ENCODE measurements at places on chromosomes 3 and 15.

- DNase-seq: no peak
These were observed 557.2 kb downstream of the NR2F2 start for GRCh38 chr15:96887730-96888129.

DNA sequence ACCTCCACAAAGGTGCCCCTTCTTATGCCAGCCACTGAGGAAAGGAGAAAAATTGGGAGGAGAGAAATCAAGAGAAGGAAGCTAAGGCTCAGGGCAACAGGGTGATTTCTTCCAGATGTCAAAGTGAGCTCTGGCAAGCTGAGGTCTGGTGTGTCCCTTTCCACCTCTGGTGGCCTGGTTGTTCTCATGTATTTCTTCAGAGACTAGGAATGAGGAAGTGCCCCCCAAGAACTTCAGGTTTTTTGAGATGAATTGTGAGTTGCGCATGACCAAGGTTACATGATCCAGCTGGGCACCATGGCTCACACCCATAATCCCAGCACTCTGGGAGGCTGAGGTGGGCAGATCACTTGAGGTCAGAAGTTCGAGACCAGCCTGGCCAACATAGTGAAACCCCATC, 5.6 kb downstream of the RAB6B start:
- DNase-seq: peak; percentile 47

GRCh38 chr3:44100298-44100695, 141.4 kb upstream of the TOPAZ1 start:
- no peak for DNase-seq

- DNase-seq: peak; percentile 75
These were observed 462.0 kb downstream of the PDCD6IP start for GRCh38 chr3:34260271-34261000.

GRCh38 chr15:93417631-93418030, 328.6 kb upstream of the RGMA start:
- DNase-seq: no peak

DNA sequence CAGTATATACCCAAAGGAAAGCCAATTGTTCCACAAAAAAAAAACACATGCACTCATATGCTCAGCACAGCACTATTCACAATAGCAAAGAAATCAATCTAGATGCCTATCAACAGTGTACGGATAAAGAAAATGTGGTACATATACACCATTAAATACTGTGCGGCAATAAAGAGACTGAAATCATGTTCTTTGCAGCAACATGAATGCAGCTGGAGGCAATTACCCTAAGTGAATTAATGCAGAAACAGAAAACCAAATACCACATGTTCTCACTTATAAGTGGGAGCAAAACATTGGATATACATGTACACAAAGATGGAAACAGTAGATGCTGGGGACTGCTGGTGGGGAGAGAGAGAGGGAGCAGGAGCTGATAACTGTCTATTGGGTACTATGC, 124.2 kb upstream of the AADACL2 start:
- no peak for DNase-seq

DNA sequence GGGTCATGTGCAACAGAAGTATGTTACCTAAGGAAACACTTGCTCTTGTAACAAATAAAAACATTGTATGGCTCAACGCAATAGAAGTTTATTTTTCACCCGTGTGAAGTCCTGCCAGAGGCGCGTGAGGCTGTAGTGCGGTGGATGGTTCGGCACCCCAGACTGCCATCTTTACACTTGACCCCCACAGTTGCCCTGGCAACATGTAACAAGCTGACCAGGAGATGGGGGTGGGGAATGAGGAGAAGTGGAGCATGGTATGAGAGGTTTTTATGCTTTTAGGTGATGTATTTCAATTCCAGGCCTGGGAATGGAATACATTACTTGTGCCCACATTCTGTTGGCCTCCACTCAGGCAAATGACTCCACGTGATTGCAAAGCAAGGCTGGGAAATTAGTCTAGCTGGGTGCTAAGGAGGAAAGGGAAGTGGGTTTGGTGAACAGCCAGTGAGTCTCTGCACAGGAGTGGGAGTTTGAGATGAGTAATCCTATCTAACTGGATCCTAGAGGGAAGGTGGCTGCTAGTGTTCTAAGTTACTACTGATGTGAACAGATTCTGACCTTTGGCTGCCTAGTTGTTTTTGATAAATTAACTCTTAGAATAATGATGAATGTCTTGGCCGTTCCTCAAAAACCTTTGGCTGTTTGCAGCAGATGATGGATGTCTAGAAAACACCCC, 33.8 kb upstream of the GREM1 start:
- DNase-seq: peak; percentile 81

GRCh38 chr15:33454996-33455395, 144.2 kb downstream of the RYR3 start:
- no peak for DNase-seq

DNA sequence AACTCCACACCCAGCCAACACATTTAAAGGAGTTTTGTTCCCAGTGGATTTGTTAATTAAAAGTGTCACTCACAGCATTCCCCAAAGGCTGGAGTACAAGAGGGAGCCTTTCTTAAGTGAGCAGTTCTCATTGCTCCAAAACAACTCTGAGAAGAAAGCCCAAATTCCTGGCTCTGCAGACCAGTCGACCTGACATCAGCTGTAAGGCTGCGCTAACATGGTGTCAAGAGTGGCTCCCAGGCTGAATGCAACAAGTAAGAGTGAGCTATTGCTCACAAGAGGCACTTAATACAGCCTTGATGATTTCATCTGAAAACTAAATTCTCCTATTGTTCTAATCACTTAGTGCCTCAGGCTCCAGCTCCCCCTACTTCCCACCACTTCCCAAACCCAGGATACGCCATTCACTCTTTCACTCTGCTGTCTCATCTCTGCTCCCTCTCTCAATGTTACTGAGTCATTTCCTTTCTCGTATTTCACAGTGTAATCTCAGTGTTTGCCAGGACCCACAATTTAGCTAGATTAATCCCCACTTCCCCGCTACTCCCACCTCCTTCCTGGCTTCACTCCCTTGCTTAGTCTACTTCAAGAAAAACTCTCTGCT, 81.8 kb downstream of the WWTR1 start:
- peak; percentile 58 for DNase-seq

DNA sequence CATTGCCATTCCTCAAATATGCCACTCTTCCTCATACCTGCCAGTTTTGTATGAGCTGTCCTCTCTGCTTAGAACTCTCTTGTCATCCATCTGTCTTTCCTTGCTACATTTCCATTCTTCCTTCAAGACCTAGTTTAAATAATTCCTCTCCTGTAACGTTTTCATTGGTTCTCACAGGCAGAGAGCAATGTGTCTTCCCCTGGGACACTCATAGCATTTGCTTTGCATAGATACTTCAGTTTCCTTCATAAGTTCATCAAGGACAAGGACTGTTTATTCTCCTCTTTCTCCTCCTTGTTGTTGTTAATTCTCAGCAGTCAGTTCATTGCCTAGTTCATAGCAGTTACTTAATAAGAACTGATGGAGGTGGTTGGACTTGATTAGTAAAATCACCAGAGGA, 10.5 kb downstream of the NR2C2 start:
- no peak for DNase-seq

- DNase-seq: no peak
These were observed 15.2 kb downstream of the MAGEF1 start for GRCh38 chr3:184696697-184697096.

DNA sequence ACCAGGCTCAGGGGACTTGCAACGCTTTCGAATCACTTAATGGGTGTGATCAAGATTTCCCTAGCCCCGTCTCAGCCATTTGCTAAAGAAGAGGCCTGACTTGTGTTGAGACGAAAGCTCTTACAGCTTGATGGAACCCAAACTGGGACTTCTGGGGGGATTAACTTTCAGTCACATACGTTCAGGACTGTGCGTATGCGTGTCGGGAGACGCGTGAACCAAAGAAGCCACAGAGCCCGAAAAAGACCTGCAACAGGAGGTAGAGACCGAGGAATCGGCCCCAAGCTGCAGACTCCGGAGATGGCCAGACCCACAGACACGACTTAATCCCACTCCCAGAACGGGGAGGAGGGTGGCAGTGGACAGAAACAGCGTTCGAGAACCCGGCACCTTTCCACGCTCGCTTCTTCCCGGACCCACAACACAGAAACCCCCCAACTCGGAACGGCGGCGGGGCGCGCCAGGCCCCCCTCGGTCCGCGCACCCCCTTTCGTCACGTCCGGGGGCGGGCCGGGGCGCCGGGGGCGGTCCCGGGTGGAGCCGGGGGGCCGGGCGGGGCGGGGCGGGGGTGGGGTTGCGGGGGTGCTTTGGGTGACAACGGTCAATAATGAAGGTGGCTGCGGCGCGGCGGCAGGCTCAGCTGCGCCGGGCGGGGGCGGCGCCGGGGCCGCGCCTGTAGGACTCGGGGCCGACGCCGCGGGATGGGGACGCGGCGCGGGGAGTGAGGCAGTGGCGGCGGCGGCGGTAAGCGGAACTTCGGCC, at the start of gene ATP11B:
Gene ATP11B, plus strand, starts transcription at position 604 of the 762 bp plus-strand sequence. CDS start 256 bp downstream, outside the sequence.
- DNase-seq: peak; percentile 78

DNA sequence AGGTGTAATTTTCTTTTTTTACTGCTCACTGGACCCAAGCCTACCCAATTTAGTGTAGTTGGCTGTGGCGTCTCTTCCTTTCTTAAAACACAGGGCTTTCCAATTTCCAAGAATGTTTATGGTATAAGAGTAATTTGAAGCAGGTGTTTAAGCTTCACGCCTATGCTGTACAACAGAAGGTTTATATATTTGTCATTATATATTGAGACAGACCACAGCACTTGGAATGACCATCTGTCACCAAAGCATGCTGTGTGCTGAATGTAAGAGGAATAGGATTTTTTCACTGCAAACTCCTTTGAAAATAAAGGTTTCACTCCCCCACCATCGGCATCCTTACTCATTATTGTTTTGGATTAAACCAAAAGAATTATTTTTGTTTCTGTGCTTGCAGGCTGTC, 325.7 kb downstream of the OTOL1 start:
- no peak for DNase-seq

GRCh38 chr3:194874206-194874605, 188.5 kb downstream of the FAM43A start:
- DNase-seq: no peak

GRCh38 chr3:113148284-113148683, 63.1 kb upstream of the BOC start:
- DNase-seq: no peak

DNA sequence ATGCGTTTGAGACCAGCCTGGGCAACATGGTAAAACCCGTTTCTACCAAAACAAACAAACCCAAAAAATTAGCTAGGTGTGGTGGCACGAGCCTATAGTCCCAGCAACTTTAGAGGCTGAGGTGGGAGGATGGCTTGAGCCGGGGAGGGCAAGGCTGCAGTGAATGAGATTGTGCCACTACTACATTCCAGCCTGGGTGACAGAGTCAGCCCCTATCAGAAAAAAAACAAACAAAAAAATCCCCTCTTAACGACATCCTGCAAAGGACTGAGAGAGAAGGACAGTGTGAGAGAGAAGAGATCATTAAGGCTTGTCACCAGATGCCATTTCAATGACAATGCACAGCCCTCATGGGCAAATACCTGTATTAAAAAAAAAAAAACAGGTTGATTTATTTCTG, 266.7 kb upstream of the ATP10A start:
- no peak for DNase-seq

DNA sequence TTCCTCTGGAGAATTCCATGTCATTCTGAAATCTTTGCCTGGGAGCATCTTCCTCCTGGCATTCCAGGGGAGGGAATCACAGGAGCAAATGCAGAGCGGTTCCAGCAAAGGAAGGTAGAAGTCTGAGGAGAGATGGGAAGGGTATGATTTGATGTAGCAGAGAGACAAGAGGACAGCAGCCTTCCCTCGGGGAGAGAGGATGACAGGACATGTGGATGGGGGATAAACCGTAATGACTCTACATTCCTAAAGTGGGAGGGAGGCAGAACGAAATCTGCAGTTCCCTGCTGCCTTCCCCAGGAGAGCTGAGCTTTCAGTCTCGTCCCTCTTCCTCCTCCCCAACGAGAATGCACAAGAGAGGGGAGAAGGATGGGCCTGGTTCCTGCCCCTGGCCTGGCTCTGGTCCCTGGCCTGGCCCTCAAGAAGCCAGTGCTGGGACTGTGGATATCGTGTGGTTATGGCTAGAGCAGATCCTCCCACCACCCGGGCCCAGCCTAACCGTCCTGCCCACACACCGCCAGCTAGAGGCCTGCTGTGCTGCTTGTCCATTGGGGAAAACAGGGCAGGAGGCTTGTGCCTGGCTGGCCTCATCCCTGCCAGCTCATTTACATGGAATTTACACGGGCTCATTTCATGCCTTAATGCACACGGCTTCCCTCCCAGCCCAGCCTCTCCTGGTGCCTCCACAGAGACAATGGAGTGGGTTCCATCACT, 26.6 kb downstream of the SEMA7A start:
- no peak for DNase-seq

GRCh38 chr3:108301695-108302404, 5.5 kb downstream of the HHLA2 start:
- DNase-seq: no peak

- DNase-seq: no peak
These were observed 51.8 kb downstream of the NSUN3 start for GRCh38 chr3:94114666-94115065.

- DNase-seq: no peak
These were observed 11.1 kb downstream of the ISG20 start for GRCh38 chr15:88649753-88650551.

DNA sequence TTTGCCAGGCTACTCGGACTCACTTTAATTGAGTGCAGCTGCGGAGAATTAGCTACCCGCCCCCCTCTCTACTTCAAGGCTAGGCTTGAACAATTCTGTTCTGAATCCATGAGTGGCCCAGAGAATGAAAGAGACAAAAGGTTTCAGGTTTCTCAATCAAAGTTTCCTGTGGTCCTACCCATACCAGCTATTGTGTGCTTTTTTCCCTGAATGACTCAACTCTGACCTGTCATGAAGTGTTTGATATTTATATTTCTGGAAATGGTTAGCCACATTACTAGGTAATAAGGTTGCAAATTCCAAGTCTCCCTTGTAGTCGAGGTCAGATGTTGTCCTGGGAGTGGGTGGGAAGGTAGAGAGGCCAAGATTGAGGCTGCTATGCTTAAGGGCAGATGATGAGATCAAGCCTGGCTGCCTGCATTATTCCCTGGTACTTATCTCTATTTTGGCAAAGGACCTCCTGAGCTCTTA, 392.7 kb upstream of the TBL1XR1 start:
- no peak for DNase-seq

GRCh38 chr15:26178640-26179220, 315.6 kb upstream of the ATP10A start:
- no peak for DNase-seq

DNA sequence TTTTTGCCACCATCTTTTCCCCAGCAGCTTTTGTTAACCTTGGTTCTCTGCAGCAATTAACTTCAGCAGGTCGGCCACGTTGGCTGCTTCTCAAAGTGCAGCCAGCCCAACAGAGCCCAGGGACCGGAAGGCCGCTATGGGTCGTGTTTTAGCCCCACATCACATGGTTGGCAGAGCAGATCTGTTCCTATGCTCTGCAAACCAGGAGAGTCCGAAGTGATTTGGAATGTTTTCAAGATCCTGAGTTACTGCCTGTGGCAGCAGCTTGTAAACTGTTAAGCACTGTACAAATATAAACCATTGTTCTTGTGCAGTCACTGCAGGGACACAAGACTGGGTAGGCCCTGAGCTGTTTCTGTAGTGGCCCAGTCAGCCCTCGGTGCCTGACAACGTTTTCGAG, 69.6 kb upstream of the MYZAP start:
- DNase-seq: no peak

GRCh38 chr3:16448639-16449070, 64.8 kb downstream of the RFTN1 start:
- peak; percentile 63 for DNase-seq

GRCh38 chr15:49435174-49435573, 12.1 kb downstream of the FGF7 start:
- DNase-seq: no peak
